ENCODE measurements at places on chromosomes 13 and 19.

GRCh38 chr19:45477186-45477585 lies 9.4 kb downstream of the FOSB start:
- DNase-seq: no peak

- no peak for DNase-seq
These were observed 10.5 kb downstream of the SMIM24 start for GRCh38 chr19:3469638-3470499.

- peak; percentile 97 for DNase-seq
These were observed 2.7 kb downstream of the UHRF1 start for GRCh38 chr19:4911786-4912672.

- DNase-seq: no peak
These were observed 94.5 kb upstream of the VSTM2B start for GRCh38 chr19:29431332-29431731.

Measured in astrocyte of the cerebellum (primary cell).